ENCODE measurements at places on chromosomes 5 and 9. TPM values are rescaled to one million over a fixed set of nuclear protein-coding genes. Genes with fewer than 3 reads are reported as not detected.

DNA sequence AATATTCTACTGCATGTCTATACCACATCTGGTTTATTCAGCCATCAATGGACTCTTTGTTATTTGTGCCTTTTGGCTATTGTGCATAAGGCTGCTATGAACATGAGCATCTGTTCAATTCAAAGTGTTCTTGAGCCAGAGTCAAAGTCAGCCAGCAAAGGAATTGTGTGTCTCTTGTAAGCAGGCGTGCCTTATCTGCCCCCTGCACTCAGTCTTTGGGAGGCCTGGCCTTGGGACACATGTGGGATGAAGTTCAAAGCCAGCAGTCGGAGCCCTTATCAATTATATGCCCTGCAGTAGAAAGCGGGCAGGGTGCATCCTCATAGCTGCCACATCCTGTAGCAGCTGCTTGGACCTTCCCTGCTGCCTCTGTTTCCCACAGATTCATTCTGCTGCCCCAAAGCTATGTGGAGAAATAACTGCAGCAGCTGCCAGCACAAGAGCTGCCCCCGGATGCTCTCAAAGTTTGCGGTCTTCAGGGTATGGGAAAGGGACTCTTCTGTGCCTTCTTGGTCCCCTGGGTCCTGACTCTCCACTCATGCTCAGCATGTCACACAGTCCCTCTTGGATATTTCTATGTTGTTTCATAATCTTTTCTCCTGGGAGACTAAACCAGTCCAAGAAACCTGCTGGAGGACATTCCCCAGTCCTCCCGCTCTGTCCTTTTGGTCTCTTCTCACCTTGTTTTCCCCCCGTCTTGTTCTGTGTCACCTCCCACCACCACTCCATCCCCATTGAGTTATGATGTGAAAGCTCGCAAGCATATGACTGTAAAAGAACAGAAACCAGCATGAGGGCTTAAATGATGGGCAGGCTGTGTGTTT, 35.9 kb downstream of the STOM start:
- H3K36me3 ChIP-seq, result peaks cover 11% of the 10 kb centered on the region
- no peaks in the 10 kb centered on the region for H3K4me1 ChIP-seq
- H3K27ac ChIP-seq, result no peak overlapping the region
- no peaks in the 10 kb centered on the region for H3K27me3 ChIP-seq

GRCh38 chr5:161230221-161230620, 316.3 kb downstream of the GABRB2 start:
- no peak overlapping the region for H3K4me3 ChIP-seq
- peak; percentile 56 for DNase-seq
- H3K4me1 ChIP-seq, result no peaks in the 10 kb centered on the region
- H3K27me3 ChIP-seq, result no peaks in the 10 kb centered on the region
- H3K36me3 ChIP-seq, result no peaks in the 10 kb centered on the region

The PNPLA7 gene
- 6.5 TPM for total RNA-seq

The MSX2 gene
- 2.1 TPM for total RNA-seq

The SCGB3A2 gene
- total RNA-seq, result 305 TPM

All from lung (tissue), 17 donors.